Muscle of back (tissue), 13 donors: ENCODE measurements at places on chromosomes 1 and 21. TPM values are rescaled to one million over a fixed set of nuclear protein-coding genes. Genes with fewer than 3 reads are reported as not detected.

The CDA gene
- polyA plus RNA-seq, result 0.96 TPM

DNA sequence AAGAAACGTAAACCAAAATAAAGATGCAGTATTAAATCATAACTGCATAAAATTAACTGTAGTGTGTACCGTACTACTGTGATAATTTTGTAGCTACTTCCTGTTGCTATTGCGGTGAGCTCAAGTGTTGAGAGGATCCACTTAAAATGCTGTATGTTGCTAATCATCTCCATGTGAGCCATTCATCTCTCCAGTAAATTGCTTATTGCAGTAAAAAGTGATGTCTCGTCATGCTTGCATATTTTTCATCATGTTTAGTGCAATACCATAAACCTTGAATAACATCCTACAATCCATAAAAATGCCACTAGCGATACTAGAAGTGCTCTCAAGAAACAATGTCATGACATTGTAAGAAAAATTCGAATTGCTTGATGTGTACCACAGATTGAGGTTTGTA is 66.3 kb downstream of the RAVER2 start:
- DNase-seq, result no peak

The CRNN gene
- not detected for polyA plus RNA-seq

DNA sequence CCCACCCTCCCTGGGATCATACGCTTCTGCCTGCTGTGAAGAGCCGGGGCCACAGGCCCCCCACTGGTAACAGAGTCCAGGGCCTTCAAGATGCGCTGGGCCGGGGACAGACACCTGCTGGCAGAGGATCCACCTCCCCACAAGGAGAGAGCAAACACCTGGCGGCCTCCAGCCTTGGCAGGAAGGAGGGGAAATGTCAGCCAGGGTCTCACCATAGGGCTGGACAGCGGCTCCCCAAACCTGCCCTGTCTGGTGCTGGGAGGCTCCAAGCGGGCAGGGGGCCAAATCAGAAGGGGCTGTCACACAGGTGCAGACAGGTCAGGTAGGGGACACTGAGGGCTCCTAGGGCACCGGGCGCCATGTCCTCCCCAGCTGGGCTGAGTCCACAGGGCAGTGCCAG is 58.9 kb downstream of the KCNAB2 start:
- DNase-seq, result no peak

The WDR64 gene
- polyA plus RNA-seq, result 0.23 TPM
